ENCODE measurements at places on chromosomes 12 and 14.

DNA sequence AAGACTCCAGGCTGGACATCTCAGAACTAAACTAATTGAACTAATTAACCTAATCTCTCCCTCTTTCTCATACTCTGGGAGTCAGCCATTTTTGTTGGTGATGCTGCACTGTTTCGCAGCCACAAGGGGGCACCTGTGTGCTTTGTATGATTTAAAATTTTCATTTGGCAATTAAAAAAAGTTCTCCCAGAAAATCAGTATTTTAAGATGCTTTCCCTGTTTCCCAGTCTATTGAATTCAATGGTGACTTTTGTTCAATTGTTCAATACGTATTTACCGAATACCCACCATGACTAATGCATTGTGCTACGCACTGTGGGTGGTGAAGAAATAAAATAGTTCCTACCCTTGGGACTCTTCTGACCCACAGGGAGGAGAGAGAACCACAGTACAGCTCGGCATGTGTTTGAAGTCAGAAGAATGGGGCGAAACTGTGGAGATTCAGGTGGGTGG lies 63.7 kb downstream of the ZNF664 start:
- DNase-seq = peak; percentile 20

DNA sequence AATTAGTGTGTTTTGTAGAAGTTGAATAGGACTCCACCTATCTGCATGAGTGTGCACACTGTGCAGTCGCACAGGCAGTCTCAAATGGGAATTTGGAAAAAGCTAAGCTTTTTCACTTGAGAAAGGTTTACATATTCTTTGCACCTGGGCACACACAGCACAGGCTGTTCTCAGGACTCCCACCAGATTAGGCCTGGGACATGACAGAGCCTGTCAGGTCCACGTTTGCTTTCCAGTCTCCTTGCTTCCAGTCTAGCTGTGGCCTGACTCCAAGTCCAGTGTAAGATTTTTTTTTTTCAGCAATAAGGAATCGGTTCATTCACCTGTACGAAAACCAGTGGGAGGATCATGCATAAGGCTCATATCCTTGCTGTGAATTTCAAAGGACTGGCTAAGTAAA lies 181.3 kb downstream of the ZFP36L1 start:
- no peak for DNase-seq

GRCh38 chr12:127925971-127926370 lies 341.0 kb upstream of the TMEM132C start:
- DNase-seq = peak; percentile 21

DNA sequence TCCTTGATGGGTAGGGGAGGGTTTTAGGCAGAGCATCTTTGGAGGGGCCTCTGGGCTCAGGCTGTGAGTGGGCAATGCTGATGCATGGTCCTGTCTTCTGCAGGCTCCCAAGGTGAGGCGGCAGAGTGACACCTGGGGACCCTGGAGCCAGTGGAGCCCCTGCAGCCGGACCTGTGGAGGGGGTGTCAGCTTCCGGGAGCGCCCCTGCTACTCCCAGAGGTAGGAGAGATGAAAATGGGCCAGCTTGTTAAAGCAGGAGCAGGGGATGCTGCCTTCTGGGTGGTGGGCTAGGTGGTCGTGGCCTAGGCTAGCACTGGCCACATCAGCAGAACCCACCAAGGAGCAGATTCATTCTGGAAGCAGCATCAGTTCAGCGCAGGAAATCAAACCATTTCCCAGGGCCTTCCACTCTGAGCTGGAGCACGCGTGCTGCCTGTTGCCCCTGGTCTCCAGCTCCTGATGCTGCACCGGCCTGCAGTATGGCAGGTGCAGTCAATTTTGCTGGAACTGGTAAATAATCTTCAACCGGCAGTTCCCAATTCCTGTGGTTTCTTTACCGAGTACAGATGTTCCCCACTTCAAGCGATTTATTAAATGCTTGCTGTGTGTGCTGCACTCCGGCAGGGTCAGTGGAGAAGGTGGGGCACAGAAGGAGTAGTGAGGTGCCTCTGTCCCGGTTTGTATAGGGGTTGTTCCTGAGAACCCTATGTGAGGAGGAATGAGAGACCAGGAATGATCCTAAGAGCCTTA lies 7.4 kb downstream of the PAPLN start:
- peak; percentile 16 for DNase-seq

DNA sequence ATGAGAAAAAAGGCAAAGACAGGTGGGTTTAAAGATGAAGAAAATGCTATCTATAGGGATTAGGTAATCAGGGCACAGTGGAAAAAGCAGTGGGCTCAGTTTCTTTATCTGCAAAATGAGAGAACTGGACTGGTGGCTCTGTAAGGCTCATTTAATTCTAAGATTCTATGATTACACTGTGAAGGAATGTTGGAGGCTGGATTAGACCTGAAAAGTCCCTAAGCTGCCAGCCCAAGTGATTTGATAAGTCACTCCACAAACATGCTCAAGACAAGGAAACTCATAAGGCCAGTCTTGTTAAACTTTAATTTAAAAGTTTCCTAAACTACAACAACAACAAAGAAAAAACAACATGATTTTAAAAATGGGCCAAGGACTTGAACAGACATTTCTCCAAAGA lies 75.1 kb downstream of the DCAF5 start:
- DNase-seq = no peak

- no peak for DNase-seq
Observed at GRCh38 chr14:104592785-104593184, 11.8 kb downstream of the TMEM179 start.

DNA sequence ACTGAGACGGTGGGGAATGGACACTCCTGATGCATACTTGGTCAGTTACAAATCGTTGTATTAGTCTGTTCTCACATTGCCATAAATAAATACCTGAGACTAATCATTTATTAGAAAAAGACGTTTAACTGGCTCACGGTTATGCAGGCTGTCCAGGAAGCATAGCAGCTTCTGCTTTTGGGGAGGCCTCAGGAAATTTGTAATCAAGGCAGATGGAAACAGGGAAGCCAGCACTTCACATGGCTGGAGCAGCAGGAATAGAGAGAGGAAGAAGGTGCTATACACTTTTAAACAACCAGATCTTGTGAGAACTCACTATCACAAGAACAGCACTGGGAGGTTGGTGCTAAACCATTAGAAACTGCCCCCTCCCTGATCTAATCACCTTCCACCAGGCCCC lies 418.2 kb downstream of the FLRT2 start:
- DNase-seq = peak; percentile 8

- DNase-seq = peak; percentile 93
Observed at GRCh38 chr14:23173031-23173430, 10.4 kb downstream of the SLC7A8 start.

GRCh38 chr14:39264057-39264456 lies 30.3 kb downstream of the MIA2 start:
- DNase-seq = no peak

- DNase-seq = no peak
Observed at GRCh38 chr12:107490010-107490409, 195.6 kb upstream of the PWP1 start.

DNA sequence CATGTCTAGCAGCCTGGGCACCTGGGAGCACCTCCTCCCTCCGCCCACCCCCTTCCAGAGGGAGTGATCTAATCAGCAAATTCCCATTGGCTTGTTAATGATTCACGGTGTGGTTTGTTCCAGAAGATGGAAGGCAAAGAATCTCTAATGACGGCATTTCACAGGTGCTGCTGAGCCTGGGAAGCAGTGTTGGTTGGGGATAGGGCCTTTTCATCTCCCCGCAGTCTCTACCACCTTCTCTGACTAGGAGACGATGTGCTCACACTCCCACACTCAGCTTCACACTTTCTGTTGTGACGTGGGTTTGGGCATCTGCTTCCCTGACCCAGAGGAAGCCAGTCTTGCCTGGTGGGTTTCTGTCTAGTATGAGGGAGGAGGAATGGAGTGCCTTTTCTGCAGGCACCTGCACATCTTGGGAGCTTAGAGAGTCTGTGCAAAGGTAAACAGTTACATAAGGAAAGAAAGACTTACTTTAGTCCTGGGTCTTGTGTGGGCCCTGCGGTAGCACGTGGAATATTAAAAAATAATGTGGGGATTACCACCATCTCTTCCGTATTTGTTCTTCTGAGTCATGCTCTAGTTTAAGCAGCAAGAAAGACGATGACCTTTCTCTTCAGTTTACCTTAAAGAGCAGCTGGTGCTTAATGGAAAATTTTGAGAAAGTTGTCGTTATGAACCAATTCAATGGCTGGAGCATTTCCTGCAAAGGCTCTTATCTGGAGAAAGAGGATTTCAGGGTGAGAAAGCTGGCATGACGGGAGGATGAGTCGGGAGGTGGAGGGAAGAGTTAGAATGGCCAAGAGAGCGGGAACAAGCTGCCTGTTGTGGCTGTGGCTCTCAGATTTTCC lies 70.6 kb upstream of the ARHGAP5 start:
- DNase-seq = no peak

- DNase-seq = no peak
Observed at GRCh38 chr12:124923905-124924734, 9.7 kb upstream of the UBC start.

GRCh38 chr14:104723651-104724406 lies at the start of gene ADSS1:
Gene ADSS1, plus strand, starts transcription at chr14:104724229. Its CDS starts 42 bp downstream, at chr14:104724271.
- peak; percentile 33 for DNase-seq

GRCh38 chr14:60722107-60722356 lies 2.1 kb downstream of the SIX4 start:
- DNase-seq = no peak

GRCh38 chr12:131098178-131098981 lies 144.7 kb downstream of the ADGRD1 start:
- no peak for DNase-seq

DNA sequence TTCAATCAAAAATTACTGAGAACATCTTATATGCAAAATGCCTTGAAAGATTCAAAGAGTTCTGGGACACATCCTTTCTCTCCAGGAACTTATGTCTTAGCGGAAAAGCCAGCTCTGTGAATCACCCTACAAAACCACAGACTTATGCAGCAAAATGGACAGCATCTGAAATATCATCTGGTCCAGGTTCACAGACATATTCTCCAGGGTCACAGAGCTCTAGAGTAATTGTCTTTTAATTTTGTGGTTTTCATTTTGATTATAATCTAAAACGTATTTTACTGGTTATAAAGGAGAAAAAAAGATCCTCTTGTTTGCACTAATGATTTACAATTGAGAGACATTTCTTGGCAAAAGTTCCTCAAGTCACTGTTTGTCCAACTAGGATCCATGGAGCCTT lies 246.2 kb downstream of the MSRB3 start:
- DNase-seq = no peak

DNA sequence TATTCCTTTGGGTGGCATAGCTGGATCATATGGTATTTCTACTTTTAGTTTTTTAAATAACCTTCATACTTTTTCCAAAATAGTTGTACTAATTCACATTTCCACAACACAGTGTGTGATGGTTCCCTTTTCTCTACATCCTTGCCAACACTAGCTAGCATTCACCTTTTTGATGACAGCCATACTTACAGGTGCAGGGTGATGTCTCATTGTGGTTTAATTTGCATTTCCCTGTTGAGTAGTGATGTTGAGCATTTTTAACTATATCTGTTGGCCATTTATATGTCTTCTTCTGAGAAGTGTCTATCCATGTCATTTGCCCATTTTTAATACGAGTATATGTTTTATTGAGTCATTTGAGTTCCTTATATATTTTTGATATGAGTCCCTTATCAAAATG lies 96.1 kb downstream of the TSHR start:
- DNase-seq = no peak

DNA sequence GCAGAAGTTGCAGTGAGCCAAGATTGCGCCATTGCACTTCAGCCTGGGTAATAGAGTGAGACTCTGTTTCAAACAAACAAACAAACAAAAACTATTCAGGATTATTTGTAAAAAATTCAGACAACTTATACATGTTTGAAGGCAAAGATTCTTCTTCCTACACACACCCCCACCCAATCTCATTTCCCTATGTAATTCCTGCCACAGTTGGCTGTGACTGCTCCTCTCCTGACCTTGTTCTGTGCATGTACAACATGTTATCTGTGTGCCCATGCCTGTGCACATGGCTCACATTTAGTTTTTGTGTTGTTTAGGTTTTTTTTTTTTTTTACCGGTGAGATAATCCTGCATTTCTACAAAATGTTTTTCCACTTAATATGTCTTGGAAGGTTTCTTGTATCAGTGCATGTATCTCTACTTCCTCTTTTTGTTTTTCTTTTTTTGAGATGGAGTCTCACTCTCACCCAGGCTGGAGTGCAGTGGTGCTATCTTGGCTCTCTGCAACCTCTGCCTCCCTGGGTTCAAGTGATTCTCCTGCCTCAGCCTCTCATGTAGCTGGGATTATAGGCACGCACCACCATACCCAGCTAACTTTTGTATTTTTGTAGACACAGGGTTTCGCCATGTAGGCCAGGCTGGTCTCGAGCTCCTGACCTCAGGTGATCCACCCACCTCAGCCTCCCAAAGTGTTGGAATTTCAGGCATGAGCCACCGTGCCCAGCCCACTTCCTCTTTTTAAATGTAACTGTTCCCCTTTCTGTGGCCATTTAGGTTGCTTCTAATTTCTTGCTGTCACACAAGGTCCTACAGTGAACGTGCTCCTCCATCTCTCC lies 8.7 kb downstream of the CFAP251 start:
- DNase-seq = peak; percentile 79

DNA sequence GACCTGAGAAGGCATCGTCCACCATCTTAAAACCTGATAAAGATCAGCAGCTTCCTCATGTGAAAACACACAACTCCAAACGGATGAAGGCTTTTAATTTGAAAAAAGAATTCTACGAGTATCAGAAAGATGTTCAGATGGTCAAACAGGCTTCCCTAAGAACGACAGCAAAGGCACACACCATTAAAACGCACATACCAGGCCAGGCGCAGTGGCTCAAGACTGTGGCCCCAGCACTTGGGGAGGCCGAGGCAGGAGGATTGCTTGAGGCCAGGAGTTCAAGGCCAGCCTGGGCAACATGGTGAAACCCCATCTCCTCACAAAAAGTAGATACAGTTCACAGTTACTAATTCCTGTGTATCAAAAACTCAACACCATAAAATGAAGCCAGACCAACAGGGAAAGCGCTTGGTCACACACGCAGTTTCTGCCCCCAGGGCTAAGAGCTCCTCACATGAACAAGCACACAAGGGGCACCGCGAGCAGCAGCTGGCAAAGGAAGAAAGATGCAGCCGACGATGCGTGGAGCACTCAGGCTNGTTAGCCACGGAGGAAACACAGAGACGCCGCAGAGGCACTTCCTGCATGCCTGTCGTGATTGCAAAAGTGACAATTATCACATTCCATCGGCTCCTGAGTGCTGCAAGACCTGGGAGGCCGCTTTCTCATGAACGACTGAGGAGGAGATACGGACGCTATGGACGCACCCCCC lies 78.0 kb downstream of the NOC4L start:
- DNase-seq = peak; percentile 66

GRCh38 chr12:11171969-11172675 lies 1.1 kb downstream of the SMIM10L1 start:
- DNase-seq = no peak

DNA sequence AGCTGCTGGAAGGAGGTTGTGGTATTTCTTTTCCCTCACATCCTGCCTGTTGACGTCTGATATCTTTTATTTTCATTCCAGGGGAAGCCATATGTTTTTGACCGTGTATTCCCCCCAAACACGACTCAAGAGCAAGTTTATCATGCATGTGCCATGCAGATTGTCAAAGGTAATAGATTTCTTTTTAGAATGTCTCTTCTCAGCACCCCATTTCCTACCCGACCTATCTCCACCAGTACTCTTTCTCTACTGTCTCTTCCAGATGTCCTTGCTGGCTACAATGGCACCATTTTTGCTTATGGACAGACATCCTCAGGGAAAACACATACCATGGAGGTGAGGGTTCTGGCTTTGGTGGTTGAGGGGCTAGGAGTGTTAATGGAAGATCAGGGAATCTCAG lies 13.5 kb downstream of the KIF5A start:
- no peak for DNase-seq

- DNase-seq = no peak
Observed at GRCh38 chr14:92481811-92482555, 31.6 kb upstream of the RIN3 start.

GRCh38 chr12:39103552-39104165 lies 198.3 kb upstream of the CPNE8 start:
- peak; percentile 58 for DNase-seq

- DNase-seq = no peak
Observed at GRCh38 chr14:67370830-67371229, 10.7 kb downstream of the EIF2S1 start.

Measured in MV-4-11 (cell line).